ENCODE measurements at places on chromosomes 11 and 22.

GRCh38 chr22:27668828-27669797 is 132.4 kb downstream of the MN1 start:
- peak; percentile 77 for DNase-seq

DNA sequence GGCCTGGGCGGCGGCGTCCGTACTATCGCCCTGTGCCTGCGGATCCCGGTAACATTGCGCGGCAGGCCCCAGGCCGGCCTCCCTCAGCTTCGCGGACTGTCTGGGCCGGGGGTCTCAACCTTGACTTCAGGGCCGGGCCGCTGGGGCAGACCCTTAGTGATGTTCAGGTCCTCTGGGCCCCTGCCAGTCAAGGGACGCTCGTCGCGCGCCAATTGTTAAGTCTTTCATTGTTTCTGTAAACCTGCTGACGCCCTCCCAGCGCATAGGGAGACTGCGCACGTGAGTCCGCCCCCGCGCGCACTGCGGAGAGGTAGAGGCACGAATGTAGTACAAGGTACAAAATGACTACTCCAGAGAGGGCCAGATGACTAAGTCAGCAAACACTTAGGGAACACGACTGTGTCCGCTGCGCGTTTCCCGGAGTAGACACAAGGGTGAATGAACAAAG is 451 bp upstream of the HDHD5 start:
- DNase-seq: no peak

DNA sequence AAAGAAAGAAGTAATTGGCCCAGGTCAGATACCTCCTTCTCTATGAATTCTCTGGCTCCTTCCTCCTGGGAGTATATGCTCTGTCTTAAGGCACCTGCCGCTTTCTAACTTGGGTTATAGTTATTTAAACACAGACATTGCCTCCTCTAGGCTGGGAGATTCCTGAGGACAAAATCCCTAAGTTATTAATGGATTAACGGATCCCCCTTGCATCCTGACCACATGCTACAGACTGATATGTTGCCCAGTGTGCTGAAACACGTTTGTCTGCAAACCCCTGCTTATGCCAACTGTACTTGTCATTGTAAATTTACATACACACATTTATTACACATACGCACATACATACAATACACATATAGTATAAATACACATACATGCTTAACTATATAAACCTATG is 35.3 kb downstream of the PACSIN2 start:
- DNase-seq: no peak

DNA sequence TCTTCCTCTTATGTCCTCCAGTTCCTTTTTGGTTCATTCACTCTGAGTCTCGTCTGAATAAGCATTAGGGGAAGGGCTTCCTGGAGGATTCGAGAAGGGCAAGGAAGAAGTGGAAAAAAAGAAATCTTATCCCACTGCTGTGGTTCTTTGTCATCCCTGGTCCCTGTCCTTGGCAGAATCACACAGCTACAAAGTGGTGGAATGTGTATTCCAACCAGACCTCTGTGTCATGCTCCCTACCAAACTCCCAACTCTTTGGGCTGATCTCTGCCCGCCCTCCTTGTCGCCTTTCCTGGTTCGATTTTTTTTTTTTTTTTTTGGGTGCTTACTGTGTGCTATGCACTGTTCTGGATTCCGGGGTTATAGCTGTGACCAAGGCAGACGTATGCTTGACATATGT is 61.0 kb downstream of the TEAD1 start:
- no peak for DNase-seq

DNA sequence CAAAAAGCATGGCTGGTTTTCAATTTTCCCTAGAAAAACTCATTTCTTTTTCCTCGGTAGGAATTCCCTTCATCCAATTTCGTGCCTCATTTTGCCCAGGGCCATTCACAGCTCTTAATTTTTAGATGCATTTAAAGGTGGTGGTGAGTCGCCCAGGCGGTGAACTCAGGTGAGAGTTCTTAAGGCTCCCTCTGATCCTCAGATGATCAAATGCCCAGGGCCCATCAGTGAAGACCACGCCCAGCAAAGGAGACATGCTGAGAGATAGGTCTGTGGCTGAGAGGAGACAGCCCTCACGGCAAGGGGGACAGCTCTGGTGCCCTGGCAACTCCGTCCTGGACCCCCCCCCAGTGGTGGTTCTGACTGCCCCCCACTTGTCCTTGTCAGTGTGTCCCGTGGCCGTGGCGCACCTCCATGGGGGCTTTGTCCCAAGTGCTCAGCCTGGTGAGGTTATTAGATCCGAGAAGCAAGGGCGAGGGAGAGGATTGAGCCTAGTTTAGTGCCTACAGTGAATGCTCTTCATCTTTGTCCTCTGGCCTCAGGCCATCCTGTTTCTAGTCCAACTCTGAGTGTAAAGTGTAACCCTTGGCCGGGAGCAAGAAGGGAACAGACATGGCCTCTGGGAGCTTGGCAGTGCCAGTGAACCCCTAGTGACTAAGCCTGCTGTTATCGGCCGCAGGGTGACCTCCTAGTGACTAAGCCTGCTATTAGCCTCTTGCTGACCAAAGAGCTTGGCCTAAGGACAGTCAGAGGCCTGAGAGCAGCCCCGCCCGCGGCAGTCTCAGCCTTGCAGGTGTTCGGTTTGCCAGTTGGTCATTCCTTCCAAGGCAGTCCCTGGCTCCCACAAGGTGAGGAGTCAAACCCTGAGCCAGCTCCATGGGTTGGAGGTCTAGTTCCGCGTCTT is 83.5 kb downstream of the CTTN start:
- no peak for DNase-seq

DNA sequence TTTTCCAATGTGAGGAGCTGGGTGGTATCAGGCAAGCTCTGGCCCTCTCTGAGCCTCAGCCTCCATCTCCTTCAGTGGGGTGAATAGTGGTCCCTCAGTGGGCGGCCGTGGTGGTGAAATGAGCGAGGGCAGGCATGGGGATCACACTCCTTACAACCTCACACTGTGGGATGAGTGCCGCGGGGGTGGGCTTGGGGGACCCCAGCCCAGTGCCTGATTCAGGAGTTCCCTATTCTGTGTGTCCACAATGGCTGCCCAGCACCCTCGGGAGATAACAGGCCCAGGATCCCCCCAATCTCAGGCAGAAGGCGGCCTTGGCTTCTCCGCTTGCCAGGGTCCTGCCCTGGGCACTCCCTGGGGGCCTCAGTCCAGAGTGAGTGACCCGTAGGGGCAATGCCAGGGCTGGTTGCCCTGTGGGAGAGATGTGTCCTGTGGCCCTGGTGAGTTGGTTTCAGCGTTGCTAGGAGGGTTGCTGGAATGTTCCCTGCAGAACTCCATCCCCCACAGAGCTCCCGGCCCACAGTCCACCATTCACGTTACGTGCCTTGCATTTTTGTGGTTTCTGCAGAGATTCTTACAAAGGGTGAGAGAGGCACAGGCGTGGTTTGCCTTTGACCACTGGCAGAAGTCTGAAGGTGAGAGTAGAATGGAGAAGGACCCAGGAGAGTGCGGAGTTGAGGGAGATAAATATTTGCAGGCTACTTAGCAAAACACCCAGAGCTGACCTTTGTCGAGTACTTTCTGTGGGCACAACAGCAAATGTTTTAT is 2.9 kb downstream of the ALDH3B1 start:
- DNase-seq: no peak
